ENCODE measurements at places on chromosomes 1 and 21.

DNA sequence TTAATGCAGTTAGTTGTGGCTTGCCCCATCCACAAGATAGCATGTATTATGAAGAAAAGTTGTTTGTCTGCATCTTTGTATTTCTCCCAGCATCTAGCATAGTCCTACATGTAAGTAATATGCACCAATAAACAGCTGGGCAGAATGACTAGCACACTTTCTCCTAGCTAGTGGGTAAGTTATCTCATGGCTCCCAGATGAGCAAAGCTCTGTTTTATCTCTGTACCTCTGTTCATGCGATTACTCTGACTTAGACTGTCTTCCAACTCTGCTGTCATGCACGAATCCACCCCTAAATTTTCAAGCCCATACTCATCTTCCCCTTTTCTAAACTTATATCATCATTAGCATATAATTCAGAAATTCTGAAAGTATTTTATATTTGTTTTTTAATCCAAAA, 37.5 kb upstream of the KCTD3 start:
- H3K27ac ChIP-seq = no peak overlapping the region
- H3K36me3 ChIP-seq = no peaks in the 10 kb centered on the region
- H3K4me3 ChIP-seq = no peak overlapping the region
- no peaks in the 10 kb centered on the region for H3K27me3 ChIP-seq
- H3K4me1 ChIP-seq = no peaks in the 10 kb centered on the region

GRCh38 chr1:7334475-7335035, 436.5 kb upstream of the VAMP3 start:
- no peak overlapping the region for H3K4me3 ChIP-seq
- peak; percentile 53 for DNase-seq
- no peak overlapping the region for H3K27ac ChIP-seq
- H3K27me3 ChIP-seq = no peaks in the 10 kb centered on the region
- peaks cover 7% of the 10 kb centered on the region for H3K4me1 ChIP-seq

DNA sequence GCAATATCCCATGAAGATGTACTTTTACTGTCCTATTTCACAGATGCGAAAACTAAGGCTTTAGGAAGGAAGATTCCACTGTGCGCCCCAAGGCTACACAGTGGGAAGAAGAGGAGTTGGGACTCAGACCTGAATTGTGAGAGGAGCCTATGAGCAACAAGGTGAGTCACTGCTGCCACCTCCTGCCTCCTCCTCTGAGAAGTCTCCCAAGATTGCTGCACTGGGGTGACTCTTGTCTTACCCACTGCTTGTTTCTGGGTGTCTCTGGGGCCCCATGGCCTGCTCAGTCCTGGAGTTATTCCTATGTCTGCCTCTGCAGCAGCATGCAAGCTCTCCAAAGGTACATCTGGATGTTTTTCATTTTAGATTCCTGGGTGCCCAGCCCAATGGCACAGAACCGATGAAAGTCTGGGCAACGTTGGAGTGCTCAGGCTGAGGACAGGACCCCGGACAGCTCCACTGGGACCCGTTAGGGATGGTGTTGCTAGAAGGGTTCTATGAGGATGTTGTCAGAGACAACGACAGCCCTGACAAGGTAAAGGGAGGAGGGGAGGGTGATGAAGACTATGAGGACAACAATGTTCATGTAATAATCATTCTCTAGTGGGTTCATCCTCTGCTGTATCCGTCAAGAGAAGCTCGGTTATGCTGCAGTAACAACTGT, 11.0 kb upstream of the C1QA start:
- no peak overlapping the region for H3K27ac ChIP-seq
- H3K27me3 ChIP-seq = no peaks in the 10 kb centered on the region

- H3K27ac ChIP-seq = peak overlapping the region; percentile 2
- H3K4me1 ChIP-seq = peaks cover under 1% of the 10 kb centered on the region
- no peaks in the 10 kb centered on the region for H3K36me3 ChIP-seq
- no peak overlapping the region for H3K4me3 ChIP-seq
These were observed 34.6 kb upstream of the CTPS1 start for GRCh38 chr1:40944841-40945430.

GRCh38 chr1:228740543-228741317, 5.5 kb downstream of the RHOU start:
- peak overlapping the region; percentile 96 for H3K27ac ChIP-seq
- H3K36me3 ChIP-seq = peaks cover 22% of the 10 kb centered on the region
